ENCODE measurements at places on chromosomes 3 and 15.

GRCh38 chr15:91465696-91466095 is 365.6 kb downstream of the SV2B start:
- peak; percentile 53 for DNase-seq

GRCh38 chr3:145450018-145450682 is 710.8 kb downstream of the PLOD2 start:
- DNase-seq, result peak; percentile 69

GRCh38 chr15:47427463-47427862 is 289.8 kb upstream of the SEMA6D start:
- no peak for DNase-seq

GRCh38 chr3:176362191-176362731 is 835.0 kb downstream of the TBL1XR1 start:
- DNase-seq, result no peak

DNA sequence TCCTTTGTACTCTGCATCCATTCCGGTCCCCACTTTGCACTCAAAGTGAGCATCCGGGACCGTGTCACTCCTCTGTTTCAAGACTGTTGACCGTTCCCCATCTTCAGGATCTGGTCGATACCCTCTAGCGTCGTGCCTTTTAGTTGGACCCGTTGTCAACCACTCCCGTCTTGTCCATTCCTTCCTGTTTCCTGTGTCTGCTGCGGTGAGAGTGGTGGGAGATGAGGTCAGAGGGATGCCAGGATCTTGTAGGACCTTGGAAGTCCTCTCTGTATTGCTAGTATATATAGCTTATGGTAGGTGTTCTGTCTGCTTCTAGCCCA is 624 bp downstream of the BRK1 start:
- DNase-seq, result peak; percentile 47

- DNase-seq, result no peak
Measured at GRCh38 chr15:53670701-53671100, 88.8 kb downstream of the WDR72 start.

- no peak for DNase-seq
Measured at GRCh38 chr15:101244889-101245668, 6.8 kb downstream of the CHSY1 start.

DNA sequence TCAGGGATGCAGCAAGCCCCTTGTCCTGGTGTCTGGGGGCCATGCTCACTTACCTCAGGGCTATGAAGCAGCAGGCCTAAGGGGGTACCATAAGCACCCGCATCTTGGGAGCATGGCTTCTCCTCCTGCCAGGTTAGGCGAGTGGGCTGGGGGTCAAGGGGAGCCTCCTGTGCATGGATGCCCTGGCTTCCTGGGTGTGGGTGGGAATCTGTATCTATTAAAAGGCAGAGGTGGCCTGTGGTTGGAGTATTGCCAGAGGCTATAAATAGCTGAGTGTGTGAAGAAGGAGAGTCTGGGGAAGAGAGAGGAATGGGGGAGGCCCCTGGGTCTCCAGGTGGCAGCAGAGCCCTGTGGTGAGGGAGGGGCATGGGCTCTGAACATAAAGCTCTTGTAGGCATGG is 19.5 kb downstream of the ACVR2B start:
- no peak for DNase-seq

- no peak for DNase-seq
Measured at GRCh38 chr3:128290484-128290883, 137.2 kb downstream of the EEFSEC start.

GRCh38 chr15:76753131-76753530 is 152.0 kb downstream of the SCAPER start:
- no peak for DNase-seq

DNA sequence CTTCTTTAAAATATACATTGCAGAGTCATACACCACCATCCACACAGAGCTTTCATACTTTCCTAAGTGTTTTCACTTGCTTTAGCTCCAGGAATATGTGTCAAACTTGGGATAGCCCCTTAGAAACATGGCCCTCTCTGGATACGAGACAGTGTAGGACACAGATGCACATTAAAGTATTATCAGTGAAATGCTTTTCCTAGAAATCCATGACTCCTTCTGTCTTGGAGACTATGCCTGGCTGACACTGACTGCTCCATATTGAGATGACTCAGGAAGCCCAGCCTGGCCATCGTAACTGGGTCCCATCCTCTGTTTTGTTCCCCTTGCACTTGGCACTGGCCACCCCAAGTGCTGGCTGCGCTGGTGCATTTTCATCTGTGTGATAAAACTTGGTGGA is 204.8 kb downstream of the PDZRN3 start:
- DNase-seq, result no peak

DNA sequence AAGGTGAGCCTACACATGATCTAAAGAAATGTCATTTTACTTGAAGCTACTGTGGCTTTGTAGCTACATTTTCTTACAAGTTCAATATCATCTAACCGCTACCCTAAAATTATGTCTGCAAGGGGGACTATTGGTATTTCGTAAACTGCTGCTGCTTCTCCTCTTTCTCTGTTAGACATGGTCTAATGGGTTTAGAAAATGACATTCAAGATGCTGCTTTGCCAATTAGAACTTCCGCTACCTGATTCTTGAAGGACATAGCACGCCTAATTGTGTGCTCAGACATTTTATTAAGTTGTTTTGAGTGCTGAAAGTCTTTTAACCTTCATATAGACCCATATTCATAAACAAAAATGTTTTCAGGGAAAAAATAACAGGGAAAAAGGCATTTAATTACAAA is 283.7 kb upstream of the ICE2 start:
- no peak for DNase-seq
